ENCODE measurements at places on chromosomes 5 and 9.

DNA sequence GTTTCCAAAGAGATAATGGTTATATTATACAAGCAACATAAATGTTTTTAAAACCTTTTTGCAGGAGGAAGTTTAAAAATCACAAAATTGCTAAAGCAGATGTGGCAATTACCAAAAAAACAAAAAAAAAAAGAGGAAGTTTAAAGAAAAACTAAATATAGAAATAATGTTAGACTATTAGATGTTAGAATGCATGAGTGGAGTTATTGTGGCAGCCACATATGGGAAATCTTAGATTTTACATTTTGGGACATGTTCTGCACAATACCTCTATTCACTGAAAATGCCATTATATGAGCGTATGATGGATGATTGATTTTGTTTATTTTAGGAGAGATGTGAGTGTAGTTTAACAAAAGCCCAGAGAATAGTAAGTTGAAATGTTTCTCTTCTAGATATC, 31.2 kb upstream of the DTWD2 start:
- no peak for DNase-seq

DNA sequence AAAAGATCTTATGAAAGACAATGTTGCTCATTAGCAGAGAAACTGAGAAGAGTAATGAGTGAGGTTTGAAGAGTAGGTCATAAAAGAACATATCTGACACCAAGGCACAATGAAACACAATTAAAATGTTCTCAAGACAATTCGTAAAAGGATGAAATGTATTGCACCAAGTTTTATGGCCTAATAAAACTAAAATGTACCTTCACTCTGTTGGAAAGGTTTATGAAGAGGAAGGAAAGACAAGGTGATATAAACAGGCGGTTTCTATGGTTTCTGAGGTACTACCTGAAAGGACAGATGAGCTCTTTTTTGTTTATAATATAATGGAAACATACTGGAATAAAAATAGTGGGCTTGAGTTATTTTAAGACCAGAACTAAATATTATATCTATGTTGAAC, 821.3 kb downstream of the TAF11L14 start:
- no peak for DNase-seq

GRCh38 chr9:136024696-136025316, 63.6 kb upstream of the UBAC1 start:
- DNase-seq = no peak

- DNase-seq = no peak
Measured at GRCh38 chr9:129007766-129008468, 20.2 kb downstream of the SH3GLB2 start.

DNA sequence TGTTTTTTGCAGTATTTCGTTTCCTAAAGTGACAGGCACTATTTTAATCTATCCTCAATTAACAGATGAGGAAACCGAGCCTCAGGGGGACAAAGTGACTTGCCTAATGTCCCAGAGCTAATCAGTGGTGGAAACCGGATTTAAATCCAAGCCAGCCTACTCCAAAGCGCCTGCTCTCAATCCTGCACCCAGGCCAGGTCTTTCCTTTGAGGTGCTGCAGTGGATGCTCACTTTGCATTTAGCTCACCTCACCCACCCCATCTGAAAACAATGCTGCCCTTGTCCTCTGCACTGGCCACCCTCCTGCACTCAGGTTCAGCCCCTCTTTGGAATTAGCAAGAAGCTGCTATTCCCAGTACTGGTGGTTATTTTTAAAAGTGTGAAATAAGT, 16.0 kb downstream of the ANGPTL2 start:
- no peak for DNase-seq

- DNase-seq = no peak
Measured at GRCh38 chr9:111610845-111611244, 11.4 kb upstream of the PTGR1 start.

- no peak for DNase-seq
Measured at GRCh38 chr5:33195431-33196165, 245.2 kb upstream of the TARS1 start.

- no peak for DNase-seq
Measured at GRCh38 chr9:123745451-123745850, 184.5 kb downstream of the DENND1A start.

GRCh38 chr5:73496984-73497457, 1.2 kb upstream of the BTF3 start:
- no peak for DNase-seq

DNA sequence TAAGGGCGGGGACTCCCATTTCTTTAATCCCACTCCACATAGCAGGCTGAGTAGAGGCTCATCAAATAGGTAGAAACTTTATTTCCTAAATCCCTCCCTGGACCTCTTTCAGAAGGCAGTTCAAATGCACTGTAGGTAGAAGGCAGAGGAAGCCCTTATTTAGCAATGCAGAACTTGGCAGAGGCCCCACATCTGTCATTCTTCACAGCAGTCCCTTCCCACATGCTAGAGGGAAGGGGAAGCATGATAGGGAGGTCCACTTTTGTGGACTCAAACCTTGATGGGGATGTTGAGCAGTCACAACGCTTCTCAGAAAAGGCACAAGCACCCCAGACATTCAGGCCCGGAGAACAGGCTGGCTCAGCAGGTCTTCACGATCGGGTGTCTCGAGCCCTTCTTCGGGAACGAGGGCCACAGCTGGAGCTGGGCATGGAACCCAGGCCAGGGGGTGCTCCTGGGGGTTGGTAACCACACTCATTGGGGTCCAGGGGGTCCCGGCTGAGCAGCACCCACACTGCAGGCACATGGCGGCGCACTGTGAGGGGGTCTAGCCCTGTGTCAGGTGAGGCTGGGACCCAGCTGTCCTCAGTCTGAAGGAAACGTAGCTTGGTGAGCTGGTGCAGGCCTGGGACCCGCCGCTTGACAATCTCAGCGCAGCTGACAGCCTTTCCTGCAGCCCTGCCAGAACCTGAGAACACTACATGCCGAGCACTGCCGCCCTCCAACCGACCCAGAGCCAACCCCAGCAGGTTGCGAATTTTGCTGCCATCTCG, 1.3 kb downstream of the RPP25L start:
- no peak for DNase-seq

GRCh38 chr9:68919661-68920060, 94.3 kb downstream of the PRKACG start:
- DNase-seq = no peak

DNA sequence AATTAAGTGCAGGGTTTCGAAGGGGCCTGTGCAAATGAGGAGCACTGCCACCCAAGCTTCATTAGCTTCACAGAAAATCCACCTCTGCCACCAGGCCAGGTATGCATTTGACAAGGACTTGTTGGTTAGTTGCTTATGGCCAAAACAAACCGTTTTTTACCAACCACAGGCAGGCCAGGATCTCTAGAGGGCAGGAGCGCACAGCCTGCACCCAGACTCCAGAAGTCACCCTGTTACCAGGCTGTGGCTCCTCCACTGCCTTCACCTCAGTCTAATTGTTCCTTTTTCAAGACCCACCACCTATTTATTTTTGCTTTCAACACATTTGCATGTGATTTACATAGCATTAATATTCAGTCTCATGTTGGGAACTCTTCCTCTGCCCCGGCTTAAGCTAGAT, 78.3 kb upstream of the HSPA9 start:
- DNase-seq = no peak

- DNase-seq = no peak
Measured at GRCh38 chr5:132237141-132237540, 9.5 kb upstream of the P4HA2 start.

DNA sequence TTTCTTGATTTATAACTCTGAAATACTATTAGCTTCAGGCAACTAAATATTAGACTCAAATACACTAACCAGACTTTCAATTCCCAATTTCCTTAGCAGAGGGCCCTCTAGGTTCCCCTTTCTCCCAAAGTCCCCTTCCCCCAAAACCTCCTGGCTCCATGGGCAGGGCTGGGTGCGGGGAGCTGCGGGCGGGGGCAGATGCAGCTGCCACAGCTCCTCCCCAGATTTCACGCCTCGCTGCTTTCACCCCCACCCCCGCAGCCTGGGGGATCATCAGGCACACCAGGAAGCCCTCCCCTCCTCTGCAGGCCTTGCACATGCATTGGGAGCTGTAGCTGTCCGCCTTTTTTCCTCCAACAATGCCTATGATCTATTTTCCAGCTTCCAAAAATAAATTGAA, 82.8 kb upstream of the SPATA31C2 start:
- DNase-seq = no peak

- no peak for DNase-seq
Measured at GRCh38 chr9:107054146-107054545, 191.2 kb downstream of the ZNF462 start.

DNA sequence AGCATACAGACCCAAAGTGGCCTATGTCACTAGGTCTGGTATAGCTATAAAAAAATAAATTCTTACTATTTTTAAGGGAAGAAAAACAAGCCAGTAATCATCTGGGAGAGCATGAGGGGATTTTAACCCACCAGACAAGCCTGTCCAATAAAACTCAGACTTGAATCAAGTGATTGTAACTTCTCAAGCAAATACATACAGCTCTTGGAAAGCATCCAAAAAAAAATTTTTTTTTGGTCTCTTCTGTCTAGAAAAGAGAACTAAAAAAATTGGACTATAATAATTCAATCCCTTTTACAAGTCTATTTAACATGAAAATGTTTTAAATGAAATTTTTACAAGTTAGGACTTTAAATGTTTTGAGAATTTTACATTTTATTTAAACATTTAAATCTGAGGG, 61.7 kb downstream of the FBXL17 start:
- DNase-seq = no peak

Data from activated T-helper 9 cell treated with anti-CD3 and anti-CD28 coated beads, Interleukin-2, amount 50 U/mL, for 16 hours (primary cell).